Activated naive CD4-positive, alpha-beta T cell treated with anti-CD3 and anti-CD28 coated beads, Interleukin-2, amount 10 ng/mL, durations not matched to agents 5 hours and 36 hours (primary cell): ENCODE measurements at places on chromosomes 16 and 17. TPM values are rescaled to one million over a fixed set of nuclear protein-coding genes. Genes with fewer than 3 reads are reported as not detected.

CCDC78 gene
- total RNA-seq: 2.1 TPM

LRRC37A gene
- total RNA-seq: 8.0 TPM

KRT31 gene
- not detected for total RNA-seq

KRT222 gene
- not detected for total RNA-seq

RNPS1 gene
- 185 TPM for total RNA-seq

SPN gene
- total RNA-seq: 352 TPM
